ENCODE measurements at places on chromosomes 11 and 22.

DNA sequence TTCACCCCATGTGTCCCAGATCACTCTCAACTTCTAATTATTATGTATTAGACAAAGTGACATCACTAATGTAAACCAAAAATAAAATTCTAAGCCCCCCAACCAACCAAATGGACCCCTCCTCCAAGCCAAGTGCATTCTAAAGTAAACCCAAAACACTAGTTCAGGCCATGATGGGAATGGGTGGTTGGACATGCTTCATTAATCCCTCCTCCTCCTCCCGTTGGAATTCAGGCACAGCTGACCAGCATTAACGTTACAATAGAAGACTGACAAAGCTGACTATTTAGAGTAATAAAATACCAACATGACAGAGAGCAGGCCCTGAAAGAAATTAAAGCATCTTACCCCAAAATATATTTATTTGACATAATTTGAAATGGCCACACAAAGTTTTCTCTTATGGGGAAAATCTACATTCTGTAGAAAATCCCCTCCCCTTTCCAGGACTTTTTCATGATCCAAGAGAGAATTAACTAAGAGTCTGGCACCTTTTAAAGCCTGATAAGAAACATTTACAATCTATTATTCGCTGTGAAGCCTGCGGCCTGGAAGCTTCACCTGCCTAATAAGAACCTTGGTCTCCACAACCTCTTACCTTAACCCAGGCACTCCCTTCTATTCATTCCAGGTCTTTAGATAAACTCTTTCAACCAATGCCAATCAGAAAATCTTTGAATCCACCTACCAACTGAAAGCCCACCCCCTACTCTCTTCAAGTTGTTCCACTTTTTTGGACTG, 948.5 kb upstream of the CCDC90B start:
- DNase-seq: no peak

GRCh38 chr22:37259540-37260029, 15.5 kb upstream of the RAC2 start:
- peak; percentile 70 for DNase-seq

DNA sequence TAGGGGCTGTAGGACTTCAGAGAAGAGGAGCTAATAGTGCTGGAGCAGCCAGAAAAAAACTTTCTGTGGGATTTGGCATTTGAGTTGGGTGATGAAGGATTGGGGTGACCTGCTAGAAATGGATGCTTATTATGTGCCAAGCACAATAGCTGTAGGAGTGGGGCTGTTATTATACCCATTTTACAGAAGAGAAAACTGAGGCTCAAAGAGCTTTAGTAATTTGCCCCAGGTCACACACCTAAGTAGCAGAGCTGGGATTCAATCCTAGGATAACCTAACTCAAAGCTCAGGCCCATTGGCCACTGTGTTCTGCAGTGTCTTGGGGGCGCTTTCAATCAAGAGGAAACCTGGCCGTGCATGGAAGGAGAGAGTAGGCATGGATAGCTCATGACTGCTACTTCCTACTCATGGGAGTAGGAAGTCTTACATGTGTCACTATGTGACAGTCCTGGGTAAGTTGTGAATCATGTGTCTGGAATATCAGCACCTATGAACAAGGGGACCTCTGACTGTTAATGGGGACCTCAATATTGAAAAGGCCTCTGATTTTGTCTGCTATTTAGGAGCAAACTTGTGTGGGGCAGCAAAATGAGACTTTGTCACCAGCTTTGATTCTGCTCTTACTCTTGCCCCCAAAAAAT, 6.1 kb upstream of the ELF5 start:
- no peak for DNase-seq

DNA sequence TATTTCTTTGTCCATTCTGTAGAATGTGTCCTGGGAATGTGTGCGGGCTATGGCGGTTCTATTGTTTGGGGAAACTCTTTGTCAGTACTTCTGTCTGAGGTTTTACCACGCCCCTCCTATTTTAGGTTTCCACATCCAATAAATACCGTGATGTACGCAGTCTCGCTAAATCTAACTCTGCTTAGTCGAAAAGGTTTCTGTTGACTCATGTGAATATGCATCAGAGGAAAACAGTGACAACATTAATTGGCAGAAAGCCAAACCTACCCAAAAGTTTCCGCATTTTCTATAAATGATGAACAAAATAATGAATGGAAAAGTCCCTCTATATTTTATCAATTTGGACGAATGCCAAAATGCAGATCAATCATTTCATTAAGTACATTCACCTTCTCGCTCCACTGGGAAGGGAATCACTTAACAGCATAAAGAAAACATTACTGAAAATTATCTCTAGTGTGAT, 143.4 kb downstream of the MAML2 start:
- DNase-seq: no peak

DNA sequence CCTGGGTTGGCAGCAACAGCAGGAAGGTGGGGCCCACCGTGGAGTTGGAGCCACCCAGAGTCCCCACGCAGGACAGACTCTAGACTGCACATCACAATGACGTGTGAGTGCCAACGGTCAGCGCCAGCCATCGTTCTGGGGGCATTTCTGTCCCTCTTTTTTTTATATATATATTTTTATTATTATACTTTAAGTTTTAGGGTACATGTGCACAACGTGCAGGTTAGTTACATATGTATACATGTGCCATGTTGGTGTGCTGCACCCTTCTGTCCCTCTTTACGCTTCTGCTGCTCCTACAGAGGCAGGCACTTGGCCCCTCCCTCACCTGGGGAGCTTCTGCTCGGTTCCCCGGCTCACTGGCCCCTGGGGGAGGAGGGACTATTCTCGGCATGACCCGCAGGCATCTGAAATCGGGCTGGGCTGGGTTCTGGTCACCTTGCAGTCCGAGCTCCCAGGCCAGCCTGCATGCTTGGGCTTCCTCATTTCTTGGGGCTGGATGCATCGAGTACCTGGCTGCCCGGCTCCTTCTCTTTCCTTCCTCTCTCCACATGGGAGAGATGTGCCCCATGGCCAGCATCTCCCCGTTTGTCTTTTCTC, 787.4 kb downstream of the TBC1D22A start:
- DNase-seq: no peak

DNA sequence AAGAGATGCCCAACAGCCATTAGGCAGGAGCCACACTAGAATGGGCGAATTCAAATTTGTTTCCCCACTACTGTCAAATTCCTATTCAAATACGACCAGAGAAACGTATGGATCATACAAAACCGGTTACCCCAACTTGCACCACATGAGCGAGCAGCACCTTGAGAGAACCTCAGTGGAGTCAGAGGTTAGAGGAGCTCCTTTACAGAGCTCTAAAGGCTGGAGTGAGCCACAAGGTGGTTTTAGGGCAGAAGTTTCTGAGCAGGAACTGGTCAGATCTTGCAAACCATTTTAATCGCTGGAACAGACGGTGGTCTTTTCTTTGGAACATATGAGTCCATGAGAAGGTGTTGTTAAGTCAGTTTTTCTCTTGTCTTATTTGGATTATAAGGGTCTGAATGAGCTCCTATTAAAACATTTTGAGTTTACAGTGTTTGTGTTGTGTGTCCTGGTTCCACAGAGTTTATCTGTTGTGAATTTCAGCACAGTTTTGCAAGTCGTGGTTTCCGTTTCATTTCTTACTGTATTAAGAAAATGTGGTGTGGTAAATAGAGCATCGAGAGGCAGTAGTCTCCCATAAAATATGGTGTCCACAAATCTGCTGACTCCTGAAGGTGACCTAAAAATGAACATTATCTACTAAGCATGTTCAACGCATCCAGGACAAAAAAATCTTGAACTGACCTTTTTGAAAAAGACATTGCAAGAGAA, 471.7 kb downstream of the NTM start:
- no peak for DNase-seq

GRCh38 chr11:10975287-10975721, 117.5 kb upstream of the ZBED5 start:
- DNase-seq: no peak

DNA sequence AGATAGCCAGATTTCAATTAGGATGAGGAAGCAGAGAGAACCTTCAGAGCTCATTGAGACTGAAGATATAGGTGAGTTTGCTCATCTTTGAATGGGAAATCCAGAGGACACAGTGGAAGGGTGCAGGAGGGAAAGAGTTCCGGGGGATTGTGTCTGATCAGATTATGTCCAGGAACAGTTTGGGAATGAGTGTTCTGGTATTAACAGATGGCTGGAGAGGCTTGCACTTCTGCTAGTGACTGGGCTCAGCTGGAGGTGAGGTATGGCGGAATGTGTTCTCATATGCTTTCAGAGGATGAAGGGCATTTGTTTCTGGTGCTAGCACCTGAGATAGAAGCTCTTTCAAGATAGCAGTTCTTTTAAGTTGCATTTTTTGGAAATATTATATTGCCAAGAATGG, 27.6 kb downstream of the ALKBH3 start:
- DNase-seq: no peak

GRCh38 chr11:47052165-47052564, 115.6 kb downstream of the CSTPP1 start:
- DNase-seq: no peak

DNA sequence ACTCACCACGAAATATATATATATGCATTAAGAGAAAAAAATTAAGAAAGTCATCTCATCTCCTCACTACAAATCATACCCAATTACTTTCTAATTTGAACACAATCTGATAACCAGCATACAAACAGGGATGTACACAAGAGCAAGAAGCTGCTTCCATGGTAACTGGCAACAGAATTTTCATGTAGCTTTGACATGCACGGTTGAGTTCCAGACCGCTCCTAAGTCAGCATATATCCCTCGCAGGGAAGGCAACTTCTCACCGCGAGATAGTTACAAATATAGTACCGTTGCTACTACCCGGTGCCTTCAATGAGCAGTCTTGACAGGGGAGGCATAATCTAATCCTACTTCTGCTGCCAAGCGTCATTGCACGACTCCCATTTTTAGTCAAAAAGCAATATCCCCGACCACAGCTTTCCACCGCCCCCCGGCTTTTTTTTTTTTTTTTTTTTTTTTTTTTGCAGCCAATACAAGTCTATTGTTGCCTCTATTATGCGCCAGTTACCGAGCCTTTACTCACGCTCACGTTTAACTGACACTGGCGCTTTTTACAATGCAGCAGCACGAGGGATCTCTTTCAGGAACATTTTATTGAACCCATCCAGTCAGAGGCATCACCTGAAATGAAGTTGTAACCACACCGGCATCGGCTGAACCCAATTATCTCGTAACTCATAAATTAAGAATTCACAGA, 2.2 kb downstream of the CADM1 start:
- DNase-seq: no peak

DNA sequence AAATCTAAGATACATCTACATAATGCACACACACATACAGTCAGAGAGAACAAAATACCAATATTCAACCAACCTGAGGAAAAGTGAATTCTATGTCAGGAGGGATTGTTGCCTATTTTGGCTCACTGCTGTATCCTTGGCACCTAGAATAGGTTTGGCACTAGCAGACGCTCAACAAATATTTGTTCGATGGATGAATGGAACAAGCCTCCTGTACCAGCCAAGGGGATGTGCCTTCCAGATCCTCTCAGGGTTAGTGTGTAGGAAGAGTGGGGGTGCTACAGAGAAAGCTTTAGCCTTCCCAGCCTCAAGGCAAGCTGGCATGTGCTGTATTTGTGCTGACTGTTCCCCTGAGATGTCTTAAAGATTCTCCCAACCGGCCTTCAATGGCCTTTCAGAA, 23.3 kb upstream of the POU2AF1 start:
- no peak for DNase-seq

DNA sequence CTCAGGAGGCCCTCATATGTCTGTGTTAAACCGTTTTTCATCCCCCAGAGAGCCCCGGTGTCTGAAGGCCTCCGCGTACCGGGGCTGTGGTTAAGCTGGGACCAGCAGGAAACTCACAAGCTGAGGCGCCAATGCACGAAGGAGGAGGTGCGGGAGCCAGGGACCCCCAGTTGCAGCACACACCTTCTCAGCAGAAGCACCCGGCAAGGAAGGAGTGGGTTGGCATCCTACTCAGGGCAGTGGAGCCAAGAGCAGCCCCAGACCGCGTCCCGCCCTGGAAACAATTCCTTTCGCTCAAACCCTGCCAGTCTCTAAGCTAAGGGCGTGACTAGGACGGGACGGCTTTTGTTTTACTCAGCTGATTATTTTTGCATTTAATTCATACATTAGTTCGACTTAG, 726.9 kb downstream of the BRD1 start:
- no peak for DNase-seq

GRCh38 chr11:100546714-100547113, 140.4 kb upstream of the ARHGAP42 start:
- no peak for DNase-seq

DNA sequence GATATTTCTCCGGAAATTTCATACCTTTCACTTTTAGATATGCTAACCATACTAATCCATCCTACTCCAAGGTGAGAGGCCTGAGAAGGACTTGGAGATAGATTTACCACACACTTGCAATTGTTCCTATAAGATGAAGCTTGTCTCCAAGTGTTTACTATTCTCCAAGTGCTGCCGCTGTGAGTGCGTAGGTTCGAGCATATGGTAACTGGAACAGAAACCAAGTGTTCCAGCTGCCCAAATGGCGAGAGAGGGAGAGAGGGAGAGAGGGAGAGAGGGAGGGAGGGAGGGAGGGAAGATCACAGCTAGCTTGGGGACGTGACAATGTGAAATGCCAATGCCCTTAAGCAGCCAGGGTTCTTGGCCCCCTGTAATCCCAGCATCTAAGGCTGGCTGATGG, 21.5 kb downstream of the ASCC2 start:
- no peak for DNase-seq

GRCh38 chr11:61833471-61833870, 5.4 kb downstream of the FADS2 start:
- DNase-seq: no peak

Measured in KBM-7 (cell line).